ENCODE measurements at places on chromosomes 4 and X.

GRCh38 chr4:10275696-10276095 is 159.1 kb upstream of the WDR1 start:
- no peak for DNase-seq

DNA sequence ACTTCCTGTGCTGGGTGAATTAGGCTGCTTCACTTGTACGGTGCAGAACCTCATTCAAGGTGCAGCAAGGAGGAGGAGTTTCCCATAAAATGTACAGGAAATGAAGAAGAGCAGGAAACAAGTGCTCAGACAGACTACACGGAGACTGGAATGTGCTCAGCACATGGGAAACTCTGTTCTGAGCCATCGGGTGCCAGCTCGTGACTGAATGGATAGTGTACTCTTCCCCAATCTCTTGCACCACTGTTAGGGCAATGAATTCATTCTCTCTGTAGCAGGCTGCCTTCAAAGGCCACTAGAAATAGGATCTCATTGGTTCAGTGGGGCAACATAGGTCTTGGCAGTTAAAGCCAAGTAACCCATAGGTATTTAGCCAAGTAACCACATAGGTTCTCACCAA is 200.0 kb upstream of the LDB2 start:
- no peak for DNase-seq

DNA sequence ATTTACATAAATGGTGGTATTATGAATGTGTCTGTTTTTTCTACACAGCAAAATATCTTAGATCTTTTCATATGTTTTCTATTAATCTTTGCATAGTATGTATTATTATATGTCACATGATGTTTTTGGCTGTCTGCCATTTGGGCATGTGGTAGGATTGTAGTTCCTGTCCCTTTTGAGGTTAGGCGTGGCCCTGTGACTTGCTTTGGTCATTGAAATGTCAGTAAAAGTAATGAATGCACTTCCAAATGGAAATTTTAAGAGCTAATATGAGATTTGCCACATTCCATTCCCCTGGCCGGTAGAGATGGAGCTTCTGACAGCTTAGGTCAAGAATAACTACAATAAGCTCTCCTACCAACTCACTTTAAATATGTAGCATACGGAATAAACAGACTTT is 45.1 kb downstream of the JADE3 start:
- no peak for DNase-seq

GRCh38 chr4:88927420-88927819 is 129.6 kb downstream of the FAM13A start:
- DNase-seq: no peak

GRCh38 chrX:123223409-123223808 is 39.3 kb downstream of the GRIA3 start:
- DNase-seq: no peak

DNA sequence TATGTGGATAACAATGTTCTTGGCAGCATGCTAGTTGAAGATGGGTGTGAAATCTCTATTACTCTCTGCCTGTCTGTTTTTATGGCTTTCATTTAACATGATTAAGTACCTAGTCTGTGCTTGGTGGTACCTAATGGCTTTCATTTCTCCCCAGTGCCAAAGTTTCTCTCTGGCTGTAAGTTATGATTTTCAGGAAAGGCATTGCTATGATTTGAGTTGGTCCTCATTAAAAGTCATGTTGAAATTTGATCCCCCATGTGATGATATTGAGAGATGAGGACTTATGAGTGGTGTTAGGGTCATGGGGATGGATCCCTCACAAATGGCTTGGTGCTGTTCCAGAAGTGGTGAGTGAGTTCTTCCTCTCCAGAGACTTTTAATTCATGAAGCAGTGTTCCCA is 162.4 kb upstream of the IL15 start:
- no peak for DNase-seq

DNA sequence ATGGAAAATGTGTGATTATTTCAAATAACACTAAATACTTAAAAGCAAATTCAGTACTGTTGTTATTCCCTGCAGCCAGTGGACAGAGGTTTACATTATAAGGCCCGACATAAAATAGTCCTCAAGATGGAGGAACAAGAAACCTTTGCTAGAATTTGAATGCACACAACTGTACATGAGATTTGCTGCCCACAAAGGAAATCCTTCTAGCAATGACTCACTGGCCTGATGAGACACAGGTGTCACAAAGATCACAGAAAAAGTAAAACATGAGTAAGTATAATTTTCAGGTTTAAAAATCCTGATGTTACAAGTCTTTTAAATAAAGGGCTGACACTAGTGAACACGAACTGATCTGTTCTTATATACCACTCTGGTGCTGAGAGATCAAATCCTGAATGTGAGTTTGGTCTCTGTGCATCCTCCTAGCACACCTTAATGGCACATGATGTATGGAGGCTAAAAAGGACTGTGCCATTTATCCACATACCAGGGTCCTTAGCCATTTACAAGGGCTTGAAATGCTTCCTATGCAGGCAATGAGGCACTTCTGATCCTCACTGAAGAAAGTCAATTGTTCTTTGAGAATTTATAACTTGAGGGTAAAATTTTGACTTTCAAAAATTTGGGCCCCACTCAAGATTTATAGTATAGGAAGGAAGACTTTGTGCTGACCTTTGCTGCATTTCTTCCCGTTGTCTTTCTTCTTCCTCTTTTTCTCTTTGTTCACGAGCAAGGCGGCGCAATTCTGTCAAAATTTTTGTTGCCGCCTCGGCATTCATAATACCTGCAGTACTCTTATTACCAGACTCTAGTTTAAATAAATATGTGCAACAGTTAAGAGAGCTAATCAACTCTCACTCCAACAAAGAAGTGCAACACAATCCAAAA is 23.0 kb downstream of the MAP7D3 start:
- no peak for DNase-seq

DNA sequence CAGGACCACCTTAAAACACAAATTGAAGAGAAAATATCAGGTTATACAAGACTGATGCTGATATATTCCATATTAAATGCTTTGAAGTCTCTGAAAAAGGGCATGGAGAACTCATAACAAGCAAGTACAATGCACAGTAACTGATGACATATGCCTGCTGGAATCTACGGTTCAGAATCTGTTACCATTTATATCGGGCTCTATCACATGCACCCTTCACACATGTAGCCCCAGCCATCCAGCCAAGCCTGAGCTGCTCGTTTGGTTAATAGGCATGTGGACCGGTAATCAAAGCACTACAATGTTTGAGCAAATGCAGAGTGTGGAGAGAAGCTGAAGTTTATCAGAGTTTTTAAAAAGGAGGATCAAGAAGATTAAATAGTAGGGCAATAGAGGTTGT is 11.8 kb downstream of the COMMD8 start:
- DNase-seq: no peak

- no peak for DNase-seq
Measured at GRCh38 chrX:140709421-140709846, at the start of gene LINC00632. TSS of gene LINC00632 (plus strand) at chrX:140709759.

- DNase-seq: no peak
Measured at GRCh38 chr4:65623506-65623905, 46.8 kb downstream of the EPHA5 start.

- DNase-seq: no peak
Measured at GRCh38 chrX:17086317-17086716, 139.9 kb downstream of the REPS2 start.

DNA sequence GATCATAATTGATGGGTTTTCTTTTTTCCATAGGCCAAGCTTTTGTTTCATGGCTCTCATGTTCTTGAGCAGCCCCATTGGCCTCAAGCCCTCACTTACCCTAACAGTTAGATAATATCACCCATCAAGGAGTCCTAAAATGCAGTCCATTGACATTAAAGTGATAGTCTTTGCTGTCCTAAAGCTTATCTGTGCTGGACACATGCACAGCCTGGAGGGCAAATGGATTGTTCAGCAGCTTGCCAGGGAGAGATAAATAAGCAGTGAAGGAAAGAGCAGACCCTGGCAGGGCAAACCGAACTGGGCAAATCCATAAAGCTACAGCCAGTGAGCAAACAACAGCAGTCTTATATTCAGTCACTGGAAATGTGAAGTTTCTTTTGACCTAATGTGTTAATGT is 199.6 kb upstream of the MID1 start:
- DNase-seq: no peak

GRCh38 chr4:183011213-183011907 is 87.7 kb upstream of the WWC2 start:
- no peak for DNase-seq

- DNase-seq: no peak
Measured at GRCh38 chr4:47410271-47410670, 53.2 kb downstream of the COMMD8 start.

DNA sequence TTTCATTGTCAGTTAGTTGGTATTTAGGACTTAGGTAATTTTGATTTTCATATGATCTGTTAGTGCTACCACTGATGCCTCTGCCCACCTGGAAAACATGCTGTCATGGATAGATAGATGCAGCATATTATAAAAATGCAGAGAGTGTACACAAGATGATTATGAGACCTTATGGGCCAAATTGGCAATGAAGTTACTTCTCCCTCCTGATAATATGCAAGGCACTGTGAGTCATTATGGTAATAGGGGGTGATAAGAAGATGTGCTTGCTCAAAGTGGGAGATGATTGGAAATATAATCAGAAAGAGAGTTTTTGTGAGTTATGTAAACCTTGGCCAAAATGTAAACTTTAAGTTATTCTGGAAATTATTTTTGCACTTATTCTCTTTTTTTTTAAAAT is 56.6 kb upstream of the RHOH start:
- no peak for DNase-seq

GRCh38 chr4:45550766-45551366 is 573.0 kb downstream of the GABRG1 start:
- no peak for DNase-seq

GRCh38 chr4:35963974-35964515 is 280.3 kb downstream of the ARAP2 start:
- DNase-seq: no peak

DNA sequence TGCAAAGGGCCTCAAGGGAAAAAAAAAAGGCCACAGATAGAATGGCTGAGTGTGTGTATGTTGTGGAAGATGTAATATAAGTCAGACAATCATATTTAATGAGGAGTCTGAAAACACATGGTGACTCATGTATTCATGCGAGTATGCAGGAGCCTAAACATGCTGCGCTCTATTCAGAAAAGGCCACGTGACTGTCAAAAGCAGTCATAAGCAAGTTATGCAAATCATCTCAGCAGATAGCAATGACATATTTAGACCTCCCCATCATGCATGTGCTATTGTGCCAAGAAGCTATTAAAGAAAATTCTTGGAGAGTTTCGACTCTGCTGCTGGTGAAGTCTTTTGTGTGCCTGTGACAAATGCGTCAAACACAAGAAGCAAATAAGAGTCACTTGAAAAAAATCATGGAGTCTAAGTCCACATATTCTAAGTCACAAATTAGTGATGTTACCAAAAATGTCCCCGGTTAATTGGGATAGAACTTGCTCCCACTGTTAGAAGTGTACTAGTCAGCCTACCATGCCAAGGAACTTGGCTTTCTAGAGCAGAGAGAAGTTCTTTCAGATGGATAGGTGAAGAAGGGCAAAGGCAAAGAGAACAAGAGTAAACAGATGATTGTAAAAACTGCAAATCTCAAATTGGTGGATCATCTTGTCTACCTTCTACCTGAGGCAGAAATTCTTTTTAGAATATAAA is 5.0 kb downstream of the LNX1 start:
- DNase-seq: no peak

GRCh38 chr4:7153711-7154110 is 38.6 kb upstream of the SORCS2 start:
- DNase-seq: no peak

DNA sequence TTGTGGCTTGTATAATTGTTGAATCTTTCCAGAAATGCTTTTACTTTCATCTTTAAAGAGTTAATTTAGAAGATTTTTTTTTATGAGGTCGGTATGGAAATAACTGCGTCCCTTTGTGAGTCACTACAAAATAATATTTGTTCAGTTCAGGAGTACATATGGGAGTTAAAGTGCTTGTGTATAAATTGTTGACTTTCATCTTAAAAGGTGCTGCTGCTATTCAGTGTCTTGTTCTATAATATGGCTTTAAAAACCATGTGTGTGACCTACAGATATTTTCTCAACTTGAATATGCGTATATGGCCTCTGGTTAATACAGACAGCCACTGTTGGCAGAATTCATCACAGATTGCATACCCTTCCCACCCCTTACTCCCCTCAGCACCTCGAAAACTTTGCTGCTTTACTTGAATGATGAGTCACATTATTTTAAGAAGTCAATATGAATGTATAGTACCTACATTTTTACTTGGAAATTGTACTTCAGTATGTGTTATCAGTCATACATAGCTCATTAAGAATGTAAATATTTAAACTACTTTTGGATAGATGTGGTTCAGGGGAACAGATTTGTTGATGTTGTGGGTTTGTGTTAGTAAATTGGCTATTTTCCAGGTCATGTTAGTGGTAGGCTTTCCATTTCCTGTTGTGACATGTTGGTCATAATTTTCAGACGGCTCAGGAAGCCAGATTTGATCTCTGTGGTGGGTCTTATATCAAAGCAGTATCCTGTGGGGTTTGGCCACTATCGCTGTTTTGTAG is 1.5 kb downstream of the CLCN3 start:
- DNase-seq: no peak

GRCh38 chr4:7513671-7514070 is 78.9 kb upstream of the PSAPL1 start:
- no peak for DNase-seq

DNA sequence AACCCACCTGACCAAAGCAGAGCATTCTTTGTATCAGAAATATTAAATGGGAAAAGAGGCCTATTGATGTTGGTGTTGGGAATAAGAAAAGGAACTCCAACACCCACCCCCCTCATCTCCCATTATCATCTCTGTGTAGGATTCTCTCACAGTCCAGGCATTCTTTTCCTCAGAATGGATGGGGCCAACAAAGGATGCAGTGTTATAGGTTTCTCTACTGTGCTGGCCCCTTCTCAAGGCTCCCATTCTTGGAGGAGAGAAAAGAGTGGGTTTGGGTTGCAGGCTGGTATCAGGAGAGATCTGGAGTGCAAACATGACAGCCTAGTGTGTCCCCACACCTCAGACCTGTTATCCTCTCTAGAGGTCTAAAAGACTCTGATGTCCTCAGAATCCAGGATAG is 59.6 kb downstream of the UGT8 start:
- no peak for DNase-seq

DNA sequence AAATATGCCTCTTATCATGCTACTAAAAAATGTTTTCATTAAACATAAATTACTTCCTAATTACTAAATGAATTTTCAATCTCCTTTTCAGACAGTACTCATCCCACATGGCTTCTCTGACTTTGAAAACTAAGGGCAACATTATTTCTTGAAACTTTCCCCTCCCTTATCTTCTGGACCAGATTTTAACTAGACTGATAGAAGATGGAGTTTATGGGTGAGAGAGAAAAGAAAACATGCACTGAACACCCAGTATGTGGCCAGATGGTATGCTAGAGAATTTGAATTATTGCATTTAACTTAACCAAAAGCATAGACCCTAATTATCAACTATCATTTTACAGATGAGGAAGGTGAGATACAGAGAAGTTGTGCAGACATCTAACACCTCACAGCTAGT is 16.8 kb downstream of the CNOT6L start:
- no peak for DNase-seq

GRCh38 chr4:110850461-110851442 is 227.9 kb upstream of the PITX2 start:
- DNase-seq: no peak

- no peak for DNase-seq
Measured at GRCh38 chr4:129111919-129112318, 16.0 kb downstream of the C4orf33 start.
